ENCODE measurements at places on chromosomes 16 and 17. TPM values are rescaled to one million over a fixed set of nuclear protein-coding genes. Genes with fewer than 3 reads are reported as not detected.

DNA sequence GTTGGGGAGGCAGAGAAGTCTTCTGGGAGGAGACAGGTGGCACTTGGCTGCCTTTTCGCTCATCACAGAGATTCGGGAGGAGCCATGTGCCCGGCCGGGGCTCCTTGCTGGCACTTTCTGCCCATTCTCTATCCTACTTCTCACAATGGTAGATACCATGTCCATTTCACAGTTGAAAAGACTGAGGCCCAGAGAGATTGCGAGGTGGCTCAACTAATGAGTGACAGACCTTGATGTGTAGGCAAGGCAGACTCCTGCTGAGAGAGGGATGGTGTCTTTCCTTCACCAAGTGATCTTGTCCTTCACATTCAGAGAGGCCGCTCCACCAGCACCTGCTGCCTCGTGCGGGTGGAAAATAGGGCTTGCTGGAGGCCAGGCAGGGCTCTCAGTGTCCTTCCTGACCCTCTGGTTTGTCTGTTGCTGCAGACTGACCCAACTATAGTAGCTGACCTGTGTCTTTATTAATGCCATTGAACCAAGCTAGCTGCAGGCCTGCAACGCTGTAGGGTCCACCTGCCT is 42.1 kb downstream of the MPRIP start:
- no peak for DNase-seq

DNA sequence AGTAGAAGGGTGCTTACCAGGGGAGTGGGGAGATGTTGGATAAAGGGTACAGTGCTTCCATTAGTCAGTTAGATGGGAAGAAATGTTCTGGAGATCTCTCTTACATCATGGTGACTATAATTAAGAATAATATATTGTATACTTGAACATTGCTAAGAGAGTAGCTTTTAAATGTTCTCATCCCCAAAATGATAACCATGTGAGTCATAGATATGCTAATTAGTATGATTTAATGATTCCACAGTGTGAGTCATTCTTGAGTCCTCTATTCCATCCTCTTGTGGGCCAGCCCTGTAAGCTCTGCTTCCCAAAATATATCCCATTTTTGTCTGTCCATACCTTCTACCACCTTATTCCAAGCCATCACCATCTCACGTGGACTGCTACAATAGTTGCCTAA is 80.6 kb upstream of the CDH11 start:
- DNase-seq: peak; percentile 55

- peak; percentile 63 for DNase-seq
Observed at GRCh38 chr16:566475-567372, at the start of gene NHLRC4. TSS of gene NHLRC4 (plus strand) at chr16:567005. CDS start at chr16:568048, 1,043 bp downstream.

DNA sequence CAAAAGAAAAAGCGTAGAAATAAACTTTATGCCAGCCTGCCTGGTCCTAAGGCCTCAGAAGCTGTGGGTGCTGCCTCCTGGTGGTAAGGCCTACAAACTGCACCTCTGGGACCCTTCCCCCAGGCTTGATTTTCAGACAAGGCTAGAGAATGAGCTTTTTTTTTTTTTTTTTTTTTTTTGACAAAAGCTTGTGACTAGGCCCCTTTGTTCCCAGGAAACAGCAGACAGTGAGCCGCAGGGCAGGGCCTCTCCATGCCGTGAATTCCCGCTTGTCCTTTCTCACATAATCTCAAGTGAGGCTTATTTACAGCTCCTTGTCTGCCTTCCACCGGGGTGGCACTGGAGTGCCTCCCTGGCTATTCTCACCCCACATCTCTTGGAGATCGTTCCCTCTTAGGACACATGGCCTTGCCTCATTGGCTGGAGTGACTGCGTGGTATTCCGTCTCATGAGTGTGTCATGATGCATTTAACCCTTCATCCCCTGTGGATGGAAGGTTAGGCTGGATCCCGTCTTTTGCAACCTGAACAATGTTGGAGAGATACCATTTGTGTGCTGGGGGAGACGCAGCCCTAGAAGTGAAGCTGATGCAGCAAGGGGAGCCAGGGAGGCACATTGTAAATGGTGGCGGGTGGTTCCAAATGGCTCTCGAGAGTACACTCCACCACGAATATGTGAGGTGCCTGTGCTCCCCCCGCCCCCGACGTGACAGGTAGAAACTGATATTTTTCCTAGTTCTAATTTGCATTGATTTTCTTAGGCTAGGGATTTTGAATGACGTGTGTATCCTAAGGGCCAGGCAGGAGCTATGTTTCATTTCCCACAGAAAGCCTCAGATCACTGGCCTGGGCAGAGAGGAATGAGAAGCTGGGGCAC is 49.6 kb downstream of the USP22 start:
- DNase-seq: peak; percentile 70

DNA sequence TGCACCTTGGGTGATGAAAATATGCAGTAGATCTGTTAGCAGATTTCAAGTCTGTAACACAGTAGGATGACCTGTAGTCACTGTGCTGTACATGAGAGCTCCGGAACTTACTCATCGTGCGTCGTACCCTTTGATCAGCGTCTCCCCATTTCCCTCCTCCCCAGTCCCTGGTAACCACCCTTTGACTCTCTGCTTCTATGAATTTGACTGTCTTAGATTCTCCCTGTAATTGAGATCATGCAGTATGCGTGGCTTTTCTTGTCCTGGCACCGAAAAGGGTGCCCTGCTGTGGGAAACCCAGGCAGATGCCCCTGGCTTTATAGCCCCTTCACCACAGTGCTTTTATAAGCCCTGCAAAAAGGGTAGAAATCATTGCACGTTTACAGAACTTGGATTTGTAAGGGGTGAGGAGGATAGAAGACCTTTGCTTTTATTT is 20.5 kb downstream of the CLEC16A start:
- DNase-seq: no peak

GRCh38 chr17:2803971-2804370 is 7.7 kb downstream of the RAP1GAP2 start:
- DNase-seq: no peak

DNA sequence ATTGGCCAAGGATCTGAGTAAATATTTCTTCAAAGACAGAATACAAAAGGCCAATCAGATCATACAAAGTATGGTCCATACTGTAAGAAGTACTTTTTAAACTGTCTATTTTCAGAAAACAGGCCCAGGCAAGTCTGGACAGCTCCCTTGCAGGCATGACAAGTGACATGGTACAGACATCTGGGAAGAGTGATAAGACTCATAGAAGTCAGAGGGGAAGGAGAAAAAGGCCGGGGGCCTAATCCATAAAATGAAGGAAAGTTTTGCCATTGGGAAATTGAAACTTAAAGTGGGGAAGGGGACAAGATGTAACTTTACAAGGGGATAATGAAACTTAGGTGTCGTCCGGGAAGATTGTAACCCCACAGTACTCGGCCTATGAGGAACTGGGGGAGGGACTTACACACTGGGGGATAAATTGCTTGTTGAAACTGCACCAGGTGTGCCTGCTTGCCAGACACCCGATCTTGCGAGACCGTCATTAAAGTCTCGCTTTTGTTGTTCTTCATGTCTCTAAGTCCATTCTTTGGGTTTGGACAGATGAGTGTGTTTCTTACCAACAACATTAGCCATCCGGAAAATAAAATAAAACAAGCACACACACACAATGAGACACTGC is 684.0 kb downstream of the CDH11 start:
- no peak for DNase-seq

DNA sequence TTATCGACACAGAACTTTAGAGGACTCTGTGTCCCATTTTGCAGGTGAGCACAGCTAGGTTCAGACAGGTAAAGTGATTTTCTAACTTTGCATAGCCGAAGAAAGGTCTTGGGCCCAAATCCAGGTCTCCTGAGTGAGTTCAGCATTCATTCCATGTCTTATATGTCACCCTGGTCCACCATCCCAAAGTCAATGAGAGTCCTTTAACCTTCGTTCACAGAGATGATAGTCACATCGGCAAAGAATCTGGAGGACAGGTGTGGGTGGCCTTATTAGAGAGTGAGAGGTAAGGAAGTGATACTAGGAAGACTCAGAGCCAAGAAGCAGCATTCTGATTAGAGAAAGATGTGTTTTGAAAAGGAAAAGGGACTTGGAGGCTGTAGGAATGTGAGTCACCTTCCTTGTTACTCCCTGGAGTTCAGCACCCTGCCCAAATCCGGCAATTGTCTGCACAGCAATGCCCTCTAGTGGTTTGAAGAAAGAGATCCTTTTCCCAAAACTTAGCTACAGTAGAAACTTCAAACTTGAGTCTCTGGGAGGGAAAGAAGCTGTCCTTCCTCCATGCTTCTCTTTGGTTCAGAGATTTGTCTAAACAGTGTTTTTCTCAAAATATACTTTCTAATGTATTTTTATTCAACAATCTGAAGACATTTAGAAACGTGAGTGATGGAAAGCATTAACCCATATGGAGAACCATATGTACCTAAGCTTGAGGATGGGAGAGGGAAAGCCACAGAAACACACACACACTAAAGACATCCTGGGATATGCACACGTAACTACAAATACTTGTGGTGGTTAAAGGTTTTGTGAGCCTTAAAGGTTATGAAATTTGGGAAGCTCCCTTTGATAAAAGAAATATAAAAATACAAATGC is 96.4 kb upstream of the SHISA6 start:
- DNase-seq: peak; percentile 77

DNA sequence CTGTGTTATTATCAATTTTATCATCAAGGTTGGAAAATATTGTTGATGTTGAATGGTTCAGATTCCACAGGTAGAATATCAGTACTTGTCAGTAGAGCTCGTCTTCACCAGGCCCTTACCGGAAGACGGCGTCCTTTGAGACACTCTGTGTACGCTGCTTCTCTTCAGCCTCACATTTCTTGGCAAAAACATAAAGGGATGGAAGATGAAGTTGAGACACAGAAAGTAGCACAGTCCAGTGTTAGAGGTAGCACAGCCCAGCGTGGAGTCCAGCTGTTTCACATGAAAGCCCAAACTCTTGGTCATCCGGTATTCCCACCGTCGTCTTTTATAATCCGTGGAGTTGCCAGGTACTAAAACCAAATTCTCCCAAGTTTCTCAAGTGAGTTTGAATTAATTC is 30.4 kb downstream of the ATP2C2 start:
- no peak for DNase-seq

GRCh38 chr16:15034266-15035162 is 21.4 kb downstream of the NTAN1 start:
- DNase-seq: peak; percentile 75

DNA sequence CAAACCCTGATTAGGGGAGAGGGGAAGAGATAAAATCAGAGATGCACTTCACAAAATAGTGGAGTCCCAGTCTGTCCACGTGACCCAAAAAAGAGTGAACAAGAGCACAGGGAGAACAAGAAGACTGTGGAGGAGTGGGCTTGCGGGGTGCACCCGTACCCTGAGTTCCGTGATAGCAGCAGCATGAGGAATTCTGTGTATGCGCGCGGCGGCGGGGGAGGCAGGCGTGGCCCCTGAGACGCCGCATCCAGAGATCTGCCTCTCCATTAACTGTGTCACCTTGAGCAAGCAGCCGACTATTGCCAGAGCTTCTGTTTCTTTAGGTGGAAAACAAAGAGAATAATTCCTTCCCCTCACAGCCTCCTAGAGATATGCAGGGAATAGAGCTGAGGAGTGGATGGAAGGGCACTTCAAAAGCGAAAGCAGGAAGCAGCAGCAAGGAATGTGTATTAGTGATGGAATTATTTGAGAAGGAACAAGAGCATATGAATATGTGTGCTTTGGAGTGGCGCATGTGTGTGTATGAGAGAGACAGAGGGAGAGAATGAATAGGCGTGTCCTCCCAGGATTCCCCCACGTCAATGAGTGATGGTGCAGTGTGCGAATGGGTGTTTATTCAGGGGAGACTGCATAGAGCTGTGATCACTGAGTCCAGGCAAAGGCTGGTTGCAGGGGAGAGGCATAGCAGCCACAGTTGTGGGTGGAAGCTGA is 10.4 kb upstream of the SOX9 start:
- DNase-seq: peak; percentile 57

DNA sequence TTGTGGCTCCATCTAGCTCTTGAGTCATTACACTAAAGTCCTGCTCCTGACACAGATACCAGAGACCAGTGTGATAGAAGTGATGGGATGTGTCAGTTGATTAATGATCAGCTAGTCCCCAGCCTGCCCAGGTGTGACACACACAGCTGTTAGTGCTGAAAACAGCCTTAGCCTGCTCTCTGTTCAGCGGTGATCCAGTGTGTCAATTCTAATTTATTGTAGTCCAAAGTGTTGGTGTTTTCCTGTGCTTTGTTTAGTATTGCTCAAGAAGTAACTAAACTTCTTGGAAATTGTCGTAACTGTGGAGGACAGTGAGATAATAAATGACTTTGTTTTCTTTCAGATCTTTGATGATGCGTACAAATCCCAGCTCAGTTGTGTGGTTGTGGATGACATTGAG is 92.3 kb downstream of the WNT3 start:
- peak; percentile 38 for DNase-seq

- no peak for DNase-seq
Observed at GRCh38 chr17:42518755-42519545, 17.1 kb upstream of the NAGLU start.

- DNase-seq: no peak
Observed at GRCh38 chr17:2484876-2485275, 26.8 kb downstream of the METTL16 start.

DNA sequence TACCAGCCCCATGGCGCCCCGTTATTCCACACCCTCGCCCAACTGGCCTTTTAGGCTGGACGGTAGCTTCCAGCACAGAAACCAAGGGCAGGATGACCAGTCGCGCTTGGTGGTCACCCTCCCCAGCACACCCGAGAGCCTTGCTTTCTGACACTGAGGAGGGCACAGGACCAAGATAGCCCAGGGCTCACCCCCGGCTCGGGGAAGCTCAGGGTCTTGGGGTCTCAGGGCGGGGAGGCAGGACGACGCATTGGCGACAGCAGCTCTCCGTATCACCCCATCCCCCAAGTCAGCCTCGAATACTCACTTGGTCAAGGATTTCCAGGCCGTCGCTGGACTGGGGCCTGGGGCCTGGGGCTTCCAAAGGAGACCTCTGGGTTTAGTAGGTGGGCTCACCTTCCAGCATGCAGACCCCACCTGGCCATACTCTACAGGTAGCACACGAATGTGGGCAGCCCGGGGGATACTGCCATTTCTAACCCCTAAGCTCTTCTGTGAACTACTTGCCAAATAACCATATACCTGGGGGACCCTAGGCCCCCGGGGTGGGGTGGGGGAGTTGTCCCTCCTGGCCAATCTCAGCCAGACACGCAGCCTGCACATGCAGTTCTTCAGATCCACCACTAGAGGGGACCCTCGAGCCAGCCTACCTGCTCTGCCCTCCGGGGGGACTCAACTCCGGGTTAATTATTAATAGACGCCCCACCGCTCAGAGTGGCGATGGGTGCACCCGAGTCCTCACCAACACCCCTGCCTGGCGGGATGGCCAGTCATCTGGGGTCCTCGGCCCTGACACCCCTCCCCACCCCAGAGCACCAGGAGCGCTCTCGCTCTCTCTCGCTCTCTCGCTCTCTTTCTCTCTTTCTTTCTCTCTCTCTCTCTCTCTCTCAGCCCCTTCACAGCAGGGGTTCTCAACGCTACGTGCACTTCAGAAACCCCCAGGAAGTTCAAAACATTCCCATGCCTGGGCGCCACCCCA is 30.0 kb downstream of the TBC1D16 start:
- peak; percentile 51 for DNase-seq

- no peak for DNase-seq
Observed at GRCh38 chr17:37829592-37830123, 84.8 kb upstream of the HNF1B start.

Gene WDR81
- total RNA-seq: 23.0 TPM

Gene PIK3R6
- total RNA-seq: under 0.01 TPM

Measured in GM23248 (cell line).